ENCODE measurements at places on chromosomes 12 and 14.

DNA sequence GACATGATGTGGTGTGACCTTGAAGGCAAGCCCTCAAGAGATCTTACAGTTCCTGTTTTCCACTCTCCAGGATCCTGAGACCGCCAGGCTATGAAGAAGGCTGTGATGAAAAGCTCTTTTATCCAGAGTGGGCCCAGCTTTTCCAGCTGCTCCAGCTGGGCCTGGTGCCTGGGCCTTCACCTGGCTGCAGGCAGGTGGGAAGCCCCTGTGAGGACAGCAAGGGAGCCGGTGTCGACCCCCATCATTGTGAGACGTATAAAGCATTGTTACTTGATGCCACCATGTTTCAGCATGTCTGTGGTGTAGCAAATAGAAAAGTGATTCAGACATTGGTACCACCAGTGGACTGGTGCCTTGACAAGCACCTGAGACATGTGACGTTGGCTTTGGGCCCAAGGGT is 190.2 kb downstream of the KIF26A start:
- DNase-seq: no peak

GRCh38 chr14:91484744-91485143 is 25.4 kb downstream of the PPP4R3A start:
- DNase-seq: no peak

DNA sequence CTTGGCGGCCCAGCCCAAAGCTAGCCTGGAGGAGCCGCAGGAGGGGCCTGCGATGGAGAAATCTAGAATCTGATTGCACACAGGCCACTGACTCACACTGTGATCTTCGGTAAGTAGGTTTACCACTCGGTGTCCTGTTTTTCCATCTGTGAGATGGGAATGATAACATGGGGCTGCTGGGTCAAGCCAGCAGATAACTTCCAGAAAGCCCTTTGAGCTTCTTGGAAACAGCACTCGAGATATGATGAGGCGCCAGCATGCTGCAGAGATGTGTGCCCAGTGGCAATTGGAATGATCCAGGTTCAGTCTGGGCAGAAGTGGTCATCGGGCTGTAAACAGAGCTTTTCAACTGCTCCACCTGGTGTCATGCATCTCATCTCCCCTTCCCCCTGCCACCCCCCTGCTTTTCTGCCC is 771.3 kb upstream of the TBX3 start:
- DNase-seq: no peak

GRCh38 chr14:91830777-91831176 is 36.6 kb downstream of the TC2N start:
- DNase-seq: no peak

GRCh38 chr12:6374786-6375160 is 590 bp downstream of the SCNN1A start:
- no peak for DNase-seq

DNA sequence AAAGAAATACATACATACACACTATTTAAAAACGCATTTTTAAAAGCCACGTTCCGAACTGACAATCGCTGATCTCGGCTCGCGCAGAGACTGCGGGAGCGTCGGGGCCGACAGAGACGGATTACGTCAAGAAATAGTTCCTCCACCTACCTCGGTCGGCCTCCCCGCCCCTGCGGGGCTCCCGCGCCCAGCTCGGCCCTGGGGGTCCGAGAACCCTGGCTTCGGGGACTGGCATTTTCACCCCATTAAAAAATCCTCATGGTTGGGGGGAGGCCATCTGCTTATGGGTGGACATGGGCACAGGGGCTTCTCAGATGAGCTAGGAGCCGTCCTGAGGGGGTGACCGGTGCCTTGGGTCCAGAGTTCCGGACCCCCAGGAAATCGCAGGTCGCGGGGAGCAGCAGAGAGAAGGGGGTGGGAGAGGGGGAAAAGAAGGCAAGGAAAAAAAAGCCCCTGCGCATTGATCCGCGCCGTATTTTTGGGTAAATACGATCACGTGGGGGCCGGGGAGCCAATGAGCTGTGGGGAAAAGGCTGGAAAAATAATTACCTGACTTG is 324 bp upstream of the HOXC9 start:
- no peak for DNase-seq

DNA sequence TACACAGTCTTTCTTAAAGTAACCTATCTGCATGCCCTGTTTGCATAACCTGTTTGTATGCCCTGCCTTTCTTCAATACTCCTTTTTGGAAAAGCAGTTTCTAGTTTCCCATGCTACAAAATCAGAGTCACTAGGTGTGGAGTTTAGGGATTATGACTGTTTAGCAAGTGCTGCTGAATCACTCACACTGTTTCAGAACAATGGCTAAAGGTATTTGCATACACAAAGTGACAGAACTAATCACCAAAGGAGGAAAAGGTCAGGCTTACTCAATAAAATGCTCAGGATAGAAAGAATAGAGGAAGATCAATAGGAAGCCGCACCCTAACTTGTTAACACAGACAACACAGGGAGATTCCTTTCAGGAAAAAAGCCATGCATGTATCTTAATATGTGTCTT is 19.4 kb downstream of the EGLN3 start:
- DNase-seq: no peak

DNA sequence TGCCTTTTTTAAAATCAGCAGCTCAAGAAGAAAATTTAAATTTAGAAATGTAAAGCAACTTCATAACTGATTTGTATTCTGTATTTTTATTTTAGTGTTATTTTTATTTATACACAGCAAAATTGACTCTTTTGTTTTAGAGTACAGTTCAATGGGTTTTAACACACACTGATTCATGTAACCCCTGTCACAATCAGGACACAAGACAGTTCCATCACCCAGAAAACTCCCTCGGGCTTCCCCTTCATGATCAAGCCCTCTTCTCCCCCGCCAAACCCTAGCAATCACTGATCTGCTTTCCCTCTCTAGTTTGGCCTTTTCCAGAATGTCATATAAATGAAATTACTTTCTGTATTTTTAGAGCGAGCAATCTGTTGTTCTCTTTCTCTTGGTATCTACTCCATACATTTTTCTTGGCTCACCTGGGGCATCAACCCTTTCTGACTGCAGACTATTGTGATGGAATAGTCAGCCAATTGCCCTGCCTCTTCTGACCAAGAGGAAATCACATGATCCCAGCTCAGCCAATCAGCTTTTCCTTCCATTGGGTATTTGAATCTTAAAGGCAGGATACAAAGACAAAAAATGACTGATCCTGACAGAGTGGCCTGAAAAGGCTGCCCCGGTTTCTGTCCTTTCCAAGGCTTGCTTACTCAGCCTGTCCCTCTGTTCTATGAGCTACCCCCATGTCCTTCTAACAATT is 5.3 kb downstream of the SLC5A8 start:
- no peak for DNase-seq

DNA sequence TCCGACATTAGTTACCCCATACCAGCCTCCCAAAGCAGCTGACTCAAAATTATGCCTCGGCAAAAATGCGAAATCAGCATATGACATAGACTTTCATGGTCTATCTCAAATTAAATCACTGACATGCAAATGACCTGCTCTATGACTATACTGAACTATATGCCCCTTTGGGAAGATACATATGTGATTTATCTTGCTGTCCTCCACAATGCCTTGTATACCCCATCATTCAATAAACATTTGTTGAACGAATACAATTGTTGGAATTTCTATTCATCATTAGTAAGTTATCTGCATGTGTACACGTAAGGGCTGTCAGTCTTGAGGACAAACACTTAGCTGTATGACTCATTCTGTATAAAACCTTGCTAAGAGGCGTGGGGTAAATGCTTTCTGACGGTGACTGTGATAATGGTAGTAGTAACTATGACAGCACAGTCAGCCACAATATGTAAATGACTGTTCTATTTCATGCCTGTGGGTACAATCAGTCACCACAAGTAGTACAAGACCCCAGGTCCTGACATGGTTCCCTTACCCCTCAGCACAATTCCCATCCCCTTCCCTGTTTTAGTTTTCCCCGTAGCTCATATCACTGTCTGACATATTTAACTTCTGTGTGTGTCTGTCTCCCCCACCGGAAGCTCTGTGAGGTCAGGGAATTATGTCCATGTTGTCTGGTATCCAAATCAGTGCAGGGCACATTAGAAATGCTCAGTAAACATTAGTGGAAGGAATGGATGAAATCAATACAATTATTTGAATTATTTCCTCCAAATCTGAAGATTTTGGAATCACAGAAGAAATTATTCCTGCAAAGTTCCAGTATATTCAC is 42.8 kb downstream of the STXBP6 start:
- DNase-seq: peak; percentile 21

DNA sequence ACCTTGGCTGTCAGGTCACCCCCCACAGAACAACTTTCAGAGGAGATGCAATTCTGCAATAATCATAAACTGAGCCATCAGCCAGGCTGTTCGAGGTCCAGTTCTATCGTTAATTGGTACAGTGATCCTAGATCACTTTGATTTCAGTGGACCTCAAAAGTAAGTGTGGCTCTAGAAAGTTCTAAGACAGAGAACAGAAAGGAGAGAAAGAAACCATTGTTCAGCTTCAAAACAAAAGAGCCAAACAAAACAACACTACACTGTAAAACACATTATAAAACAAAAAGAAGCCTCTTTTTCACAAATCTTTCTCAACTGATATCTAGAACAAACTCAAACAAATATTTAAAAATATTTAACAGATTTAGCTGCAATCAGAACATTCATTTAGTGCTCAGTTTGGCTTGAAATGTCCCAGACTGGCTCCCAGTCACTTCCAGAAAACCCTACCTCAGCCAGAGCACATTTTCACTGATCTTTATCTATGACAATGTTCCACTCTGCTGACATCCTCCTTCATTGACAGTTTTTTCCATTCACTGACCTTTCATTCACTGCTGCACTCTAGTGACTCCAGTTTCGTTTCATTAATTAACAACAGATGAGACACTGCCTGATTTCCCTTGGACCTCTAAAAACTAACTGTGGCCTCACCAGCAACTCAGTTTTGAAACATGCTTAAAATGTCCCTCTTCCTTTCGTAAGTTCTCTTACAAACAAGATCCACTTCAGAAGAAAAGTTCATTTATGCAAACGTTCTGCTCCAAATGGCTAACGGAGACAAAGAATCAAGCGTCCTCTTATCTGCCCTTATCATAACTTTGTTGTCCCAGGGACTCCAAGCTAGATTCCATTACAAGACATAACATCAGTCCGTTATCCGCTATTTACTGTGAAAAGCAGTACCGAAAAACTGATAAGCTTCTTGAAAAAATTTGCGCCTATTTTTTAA is 56.8 kb downstream of the DUSP16 start:
- no peak for DNase-seq

DNA sequence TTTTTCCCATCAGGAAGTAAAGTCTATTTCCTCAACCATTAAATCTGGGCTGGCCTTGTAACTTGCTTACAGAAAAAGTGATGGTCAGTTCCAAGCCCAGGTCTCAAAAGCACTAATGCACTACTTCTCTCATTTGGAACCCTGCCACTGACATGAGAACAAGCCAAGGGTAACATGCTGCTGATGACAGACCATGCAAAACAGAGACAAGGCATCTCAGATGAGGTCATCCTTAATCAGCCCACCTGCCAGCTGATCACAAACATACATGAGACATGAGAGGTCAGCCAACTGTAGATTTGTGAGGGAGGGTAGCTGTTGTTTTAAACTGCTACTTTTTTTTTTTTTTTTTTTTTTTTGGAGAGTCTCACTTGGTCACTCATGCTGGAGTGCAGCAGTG is 16.2 kb downstream of the TWF1 start:
- no peak for DNase-seq

DNA sequence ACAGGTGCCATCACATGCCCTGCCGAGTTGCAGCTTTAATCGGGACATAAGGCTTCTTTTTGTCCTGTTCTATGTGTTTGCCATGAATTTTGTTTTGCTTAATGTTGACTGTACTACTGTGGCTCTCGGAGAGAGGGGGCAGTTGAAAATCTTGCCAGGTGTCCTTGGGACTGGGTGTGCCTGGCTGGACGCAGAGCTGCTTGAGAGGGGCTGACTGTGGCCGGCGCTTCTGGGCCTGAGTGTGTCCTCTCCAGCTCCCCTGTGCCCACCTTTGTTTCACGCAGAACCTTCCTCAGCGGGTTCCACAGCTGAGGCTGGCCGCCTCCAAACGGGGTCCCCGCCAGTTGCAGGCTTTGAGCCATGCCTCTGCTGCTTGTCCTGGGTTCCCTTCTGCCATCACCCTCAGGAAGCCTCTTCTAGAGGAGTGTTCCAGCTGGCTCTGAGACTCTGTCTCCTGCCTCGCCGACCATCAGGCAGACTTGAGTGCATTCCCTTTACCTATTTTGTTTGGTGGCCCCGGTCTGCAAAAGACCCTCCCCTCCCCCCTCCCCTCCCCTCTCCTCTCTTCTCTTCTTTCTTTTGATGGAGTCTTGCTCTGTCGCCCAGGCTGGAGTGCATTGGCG is 49.7 kb downstream of the DDX51 start:
- no peak for DNase-seq

DNA sequence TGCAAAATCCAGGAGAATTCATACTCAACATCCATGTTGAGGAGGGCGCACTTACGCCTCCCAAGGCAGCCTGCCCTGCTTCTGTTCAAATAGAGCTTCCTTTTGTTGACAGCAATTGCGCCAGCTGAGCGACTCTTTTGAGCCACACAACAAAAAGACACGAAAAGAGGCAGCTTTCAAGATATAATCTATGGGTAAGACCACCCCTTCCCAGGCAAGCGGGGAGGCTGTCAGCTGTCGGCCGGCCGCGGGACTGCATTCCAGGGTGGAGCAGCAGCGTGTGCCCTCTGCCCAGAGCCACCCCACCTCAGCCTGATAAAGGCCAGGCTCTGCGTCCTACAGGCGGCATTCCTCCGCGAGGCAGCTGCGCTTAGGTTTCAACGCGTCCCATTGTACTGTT is 15.8 kb upstream of the STAB2 start:
- peak; percentile 21 for DNase-seq

DNA sequence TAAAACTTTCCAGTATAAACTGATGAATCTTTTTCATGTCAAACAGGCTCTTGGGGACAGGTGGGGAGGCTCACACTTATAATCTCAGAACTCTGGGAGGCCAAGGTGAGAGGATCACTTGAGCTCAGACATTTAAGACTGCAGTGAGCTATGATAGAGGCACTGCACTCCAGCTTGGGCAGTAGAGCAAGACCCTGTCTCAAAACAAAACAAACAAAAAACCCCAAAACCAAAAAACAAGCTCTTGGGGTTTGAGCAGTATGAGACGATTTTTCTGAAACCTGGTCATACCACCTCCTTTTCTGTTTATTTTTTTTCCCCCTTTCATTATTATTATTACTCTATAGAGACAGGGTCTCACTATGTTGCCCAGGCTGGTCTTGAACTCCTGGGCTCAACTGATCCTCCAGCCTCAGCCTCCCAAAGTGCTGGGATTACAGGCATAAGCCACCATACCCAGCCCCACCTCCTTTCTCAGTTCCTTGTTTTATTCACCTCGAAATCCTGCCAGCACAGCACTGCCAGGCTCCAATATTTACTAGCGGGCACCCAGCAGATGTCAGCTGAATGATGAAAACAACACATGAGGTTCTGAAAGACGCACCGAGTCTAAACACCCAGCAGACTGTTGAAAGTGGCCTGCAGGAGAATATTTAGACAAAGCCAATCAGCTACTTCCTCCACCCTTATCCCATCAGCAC is 19.5 kb upstream of the CDK17 start:
- no peak for DNase-seq

DNA sequence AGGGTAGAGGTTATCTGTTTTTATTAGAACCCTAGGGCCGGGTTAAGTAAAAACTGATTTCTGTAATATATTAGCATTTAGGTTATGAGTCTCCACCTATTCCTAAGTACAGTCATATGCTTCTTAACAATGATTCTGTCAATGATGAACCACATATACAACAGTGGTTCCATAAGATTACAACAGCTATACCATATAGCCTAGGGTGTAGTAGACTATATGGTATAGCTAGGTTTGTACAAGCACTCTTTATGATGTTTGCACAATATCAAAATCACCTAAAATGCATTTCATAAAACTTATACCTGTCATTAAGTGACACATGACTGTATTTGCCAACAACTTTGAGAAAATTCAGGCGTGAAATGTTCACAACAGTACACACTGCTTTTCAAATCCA is 110.6 kb downstream of the RPL10L start:
- DNase-seq: no peak
